ENCODE measurements at places on chromosomes 1 and 21.

- no peak for DNase-seq
These were observed 10.2 kb downstream of the RHOU start for GRCh38 chr1:228745497-228745896.

DNA sequence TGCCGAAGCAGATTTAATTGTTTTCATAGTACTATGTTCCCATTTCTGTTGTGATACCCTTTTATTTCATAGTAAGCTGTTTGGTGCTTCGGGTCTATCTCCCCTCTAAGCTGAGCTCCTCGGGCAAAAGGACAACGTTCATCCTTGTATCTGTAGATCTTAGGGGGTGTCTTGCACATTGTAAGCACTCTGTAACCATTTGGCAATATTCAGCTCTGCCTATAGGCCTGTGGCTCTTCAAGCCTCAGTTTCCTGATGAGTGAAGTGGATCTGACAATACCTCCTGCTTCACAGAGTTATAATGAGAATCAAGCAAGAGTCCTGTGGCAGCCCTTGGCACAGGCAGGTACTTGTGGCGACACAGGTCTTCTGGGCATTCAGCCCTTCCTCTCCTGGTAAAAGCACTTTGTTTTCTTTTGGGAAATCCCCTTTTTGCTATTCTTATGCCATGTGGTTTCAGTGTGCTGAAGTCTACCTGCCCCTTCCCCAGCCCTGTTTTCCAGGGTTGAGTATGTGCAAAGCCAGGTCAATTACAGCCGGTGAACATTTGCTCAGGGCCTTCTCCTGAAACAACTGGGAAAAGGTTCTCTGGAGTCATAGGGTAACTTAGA is 8.5 kb upstream of the EXO1 start:
- no peak for DNase-seq

DNA sequence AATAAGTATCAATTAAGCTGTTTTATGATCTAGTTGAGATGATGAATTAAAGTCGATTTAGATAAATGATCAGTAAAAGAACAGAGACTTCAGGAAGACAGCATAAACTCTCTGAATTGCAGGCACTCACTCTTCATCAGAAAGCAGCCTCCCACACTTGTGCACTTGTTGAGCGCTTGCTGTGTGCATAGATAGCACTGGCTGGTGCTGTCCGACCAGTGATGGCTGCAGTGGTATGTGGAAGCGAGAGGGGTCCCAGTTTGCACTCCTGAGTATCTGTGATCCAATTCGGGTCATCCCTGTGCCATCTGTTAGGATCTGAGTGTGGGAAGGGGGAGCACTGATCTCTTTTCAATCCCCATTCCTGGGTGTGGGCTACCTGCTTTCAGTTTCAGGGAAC is 137.8 kb downstream of the CAMTA1 start:
- no peak for DNase-seq

- no peak for DNase-seq
These were observed 137.3 kb downstream of the NAV1 start for GRCh38 chr1:201676197-201676596.

DNA sequence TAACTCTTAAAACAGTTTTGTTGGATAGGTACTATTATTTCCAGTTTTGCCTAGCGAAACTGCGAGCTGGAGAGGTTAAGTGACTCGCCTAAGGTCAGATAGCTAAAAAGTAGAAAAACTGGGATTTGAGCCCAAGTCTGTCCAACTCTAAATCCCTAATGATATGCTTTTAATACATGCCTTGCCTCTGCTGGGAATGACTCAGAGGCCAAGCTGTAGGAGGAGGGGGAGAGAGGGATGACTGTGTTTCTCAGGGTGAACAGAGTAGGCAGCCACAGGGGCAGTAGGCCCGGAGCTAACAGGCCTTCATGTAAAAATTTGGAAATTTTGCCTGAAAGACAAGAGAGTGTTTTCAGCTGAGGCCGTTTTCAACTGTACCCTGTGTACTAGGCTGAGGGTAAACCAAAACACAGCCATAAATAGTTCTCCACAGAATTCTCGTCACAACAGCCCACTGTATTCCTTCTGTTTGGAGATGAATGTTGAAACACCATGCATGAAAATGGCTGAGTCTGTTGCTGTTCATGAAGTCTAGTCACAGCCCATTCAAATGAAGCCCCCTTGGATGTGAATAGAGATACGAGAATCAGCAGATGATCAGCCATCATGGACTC is 107.5 kb upstream of the HOOK1 start:
- DNase-seq: no peak

GRCh38 chr1:69401879-69402278 is 165.8 kb upstream of the LRRC7 start:
- DNase-seq: no peak

DNA sequence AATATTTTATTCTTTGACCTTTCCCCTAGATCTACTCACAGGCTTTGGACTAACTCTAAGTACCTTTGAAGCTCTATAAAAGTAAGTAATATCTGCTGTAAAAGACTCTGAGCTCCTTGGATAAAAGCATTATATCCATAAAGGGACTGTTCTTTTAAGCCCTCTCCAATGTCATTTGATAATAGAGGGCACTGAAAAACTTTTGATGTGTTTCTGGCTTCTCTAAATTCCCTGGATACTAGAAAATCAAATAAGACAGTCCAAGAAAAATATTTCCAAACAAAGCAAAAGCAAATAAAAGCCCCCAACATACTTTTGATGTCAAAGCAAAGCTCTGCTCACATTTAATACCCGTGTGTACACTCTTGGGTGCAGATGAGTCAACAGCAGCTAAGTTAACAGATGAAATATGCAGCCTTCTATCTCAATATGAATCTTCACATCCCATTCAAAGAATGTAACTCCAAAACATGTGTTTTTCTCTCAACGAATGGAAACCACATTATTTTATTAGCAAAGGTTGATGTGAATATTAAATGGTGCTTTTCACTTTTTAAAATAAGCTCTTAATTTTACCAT is 230.3 kb downstream of the CENPF start:
- DNase-seq: no peak

All from GM20000 (cell line).